ENCODE measurements at places on chromosomes 2 and 18. TPM values are rescaled to one million over a fixed set of nuclear protein-coding genes. Genes with fewer than 3 reads are reported as not detected.

DNA sequence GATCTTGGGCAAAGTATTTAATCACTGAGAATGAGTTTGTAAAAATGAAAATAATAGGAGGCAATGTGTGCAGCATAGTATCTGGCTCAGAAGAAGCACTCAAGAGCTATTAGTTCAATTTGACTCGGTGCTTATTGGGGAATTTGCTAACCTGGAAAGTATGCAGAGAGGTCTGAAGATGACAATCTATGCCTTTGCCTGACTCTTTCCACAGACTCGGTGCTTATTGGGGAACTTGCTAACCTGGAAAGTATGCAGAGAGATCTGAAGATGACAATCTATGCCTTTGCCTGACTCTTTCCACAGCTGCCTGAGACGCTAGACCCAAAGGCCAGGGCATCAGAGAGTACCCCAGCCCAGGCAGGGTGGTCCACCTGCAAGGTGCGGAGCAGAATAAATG is 12.2 kb upstream of the SH3BP4 start:
- no peaks in the 10 kb centered on the region for H3K36me3 ChIP-seq
- no peaks in the 10 kb centered on the region for H3K4me1 ChIP-seq
- no peaks in the 10 kb centered on the region for H3K27me3 ChIP-seq
- no peak overlapping the region for H3K4me3 ChIP-seq
- H3K27ac ChIP-seq: no peak overlapping the region

DNA sequence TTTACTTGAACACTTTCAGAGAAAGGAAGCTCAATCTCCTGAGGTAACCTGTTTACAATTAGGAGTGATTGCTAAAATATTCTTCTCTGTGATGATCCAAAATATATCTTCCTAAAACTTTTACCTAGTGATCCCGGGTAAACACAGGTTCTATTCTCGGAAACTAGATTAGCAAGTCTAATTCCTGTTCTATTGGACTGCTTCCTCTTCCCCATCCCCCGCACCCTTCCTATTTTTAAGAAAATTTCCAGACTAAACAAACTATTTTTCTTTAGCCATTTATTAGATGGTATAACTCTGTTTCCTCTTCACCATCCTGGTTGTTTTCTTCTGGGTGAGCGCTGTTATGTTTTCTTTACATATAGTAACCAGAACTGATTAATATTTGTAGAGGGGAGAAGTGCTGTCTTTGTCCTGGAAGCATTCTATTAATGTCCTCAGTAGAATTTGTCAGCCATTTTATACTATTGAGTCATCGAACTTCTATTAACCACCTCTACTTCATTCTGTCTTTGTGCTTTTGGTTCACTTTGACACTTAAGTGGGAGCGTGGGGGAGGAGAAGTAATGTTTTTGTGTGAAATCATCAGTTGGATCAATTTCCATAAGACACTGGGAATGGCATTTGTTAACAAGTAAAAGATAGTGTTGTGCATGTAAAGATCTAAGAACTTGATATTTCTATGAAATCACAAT is 31.8 kb downstream of the CREB1 start:
- no peaks in the 10 kb centered on the region for H3K27me3 ChIP-seq
- H3K4me1 ChIP-seq: no peaks in the 10 kb centered on the region
- H3K27ac ChIP-seq: no peak overlapping the region
- H3K36me3 ChIP-seq: peaks cover 18% of the 10 kb centered on the region
- DNase-seq: no peak

- H3K4me1 ChIP-seq: no peaks in the 10 kb centered on the region
- no peak overlapping the region for H3K27ac ChIP-seq
- DNase-seq: no peak
Observed at GRCh38 chr2:211127501-211127900, 571.1 kb downstream of the CPS1 start.

GRCh38 chr2:62923242-62923641 is 127.4 kb upstream of the OTX1 start:
- no peaks in the 10 kb centered on the region for H3K4me1 ChIP-seq
- H3K27me3 ChIP-seq: no peaks in the 10 kb centered on the region
- no peak overlapping the region for H3K4me3 ChIP-seq
- no peaks in the 10 kb centered on the region for H3K36me3 ChIP-seq
- DNase-seq: no peak
- no peak overlapping the region for H3K27ac ChIP-seq

- DNase-seq: no peak
- no peak overlapping the region for H3K4me3 ChIP-seq
- no peaks in the 10 kb centered on the region for H3K4me1 ChIP-seq
- no peaks in the 10 kb centered on the region for H3K27me3 ChIP-seq
Observed at GRCh38 chr18:39586741-39587140, 2021.1 kb upstream of the CELF4 start.

- H3K36me3 ChIP-seq: no peaks in the 10 kb centered on the region
- H3K27me3 ChIP-seq: no peaks in the 10 kb centered on the region
- DNase-seq: no peak
- no peak overlapping the region for H3K4me3 ChIP-seq
- no peak overlapping the region for H3K27ac ChIP-seq
Observed at GRCh38 chr2:50215736-50216135, 816.2 kb downstream of the NRXN1 start.

GRCh38 chr18:68897286-68897685 is 99.4 kb downstream of the CCDC102B start:
- no peaks in the 10 kb centered on the region for H3K27me3 ChIP-seq
- H3K4me3 ChIP-seq: no peak overlapping the region
- DNase-seq: no peak

DNA sequence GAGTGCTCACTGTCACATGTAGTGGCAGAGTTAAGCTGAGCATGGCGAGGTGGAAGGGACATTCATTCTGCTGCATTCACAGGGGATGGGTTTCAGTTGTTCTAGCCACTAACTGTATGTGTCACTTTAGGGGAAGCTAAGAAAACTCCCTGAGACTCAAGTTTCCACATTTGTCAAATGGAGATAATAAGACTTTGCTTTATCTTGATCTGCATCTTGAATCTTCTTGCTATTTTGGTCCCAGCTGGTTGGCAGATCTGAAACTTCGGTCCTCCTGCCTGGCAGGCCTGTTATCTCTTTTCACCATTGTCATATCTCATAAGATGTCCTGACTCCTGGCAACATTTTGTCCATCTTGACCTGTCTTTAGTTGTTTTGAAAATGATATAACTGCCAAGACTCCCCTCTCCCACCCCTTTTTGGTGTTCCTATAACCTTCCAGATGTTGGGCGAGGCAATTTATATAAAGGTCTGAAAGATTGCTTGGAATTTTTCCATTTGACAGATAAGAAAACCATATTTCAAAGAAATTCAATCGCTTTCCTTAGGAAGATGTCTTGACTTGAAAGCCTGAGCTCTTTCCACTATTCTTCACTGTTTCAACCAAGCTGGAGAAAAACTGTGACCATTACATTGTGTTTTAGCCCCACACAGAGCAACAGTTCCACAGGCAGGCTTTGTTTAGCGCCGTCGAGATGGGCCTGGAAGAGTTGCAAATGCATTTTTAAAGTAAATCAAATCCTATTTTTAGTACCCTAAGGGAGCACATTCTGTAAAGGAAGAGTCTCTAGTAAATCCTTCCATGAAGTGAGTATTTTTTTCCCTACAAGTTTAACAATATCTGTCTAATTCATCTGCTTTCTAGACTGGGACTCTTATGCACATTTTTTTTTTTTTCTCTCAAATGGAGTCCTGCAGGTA is 33.4 kb downstream of the MYCN start:
- H3K27me3 ChIP-seq: no peaks in the 10 kb centered on the region
- H3K4me1 ChIP-seq: no peaks in the 10 kb centered on the region
- H3K36me3 ChIP-seq: no peaks in the 10 kb centered on the region

- H3K4me3 ChIP-seq: no peak overlapping the region
- no peaks in the 10 kb centered on the region for H3K27me3 ChIP-seq
- H3K4me1 ChIP-seq: no peaks in the 10 kb centered on the region
- no peak overlapping the region for H3K27ac ChIP-seq
- no peaks in the 10 kb centered on the region for H3K36me3 ChIP-seq
Observed at GRCh38 chr2:73594251-73594650, 48.0 kb downstream of the NAT8 start.

The EMILIN2 gene
- total RNA-seq: 9.5 TPM

The GNAL gene
- total RNA-seq: 0.33 TPM

The ZNF236 gene
- 28.3 TPM for total RNA-seq

The MAL gene
- total RNA-seq: 108 TPM

The CDCA7 gene
- 2.0 TPM for total RNA-seq

The C2orf74 gene
- 19.3 TPM for total RNA-seq

All from CD4-positive, alpha-beta memory T cell (primary cell).